ENCODE measurements at places on chromosomes 7 and 10. TPM values are rescaled to one million over a fixed set of nuclear protein-coding genes. Genes with fewer than 3 reads are reported as not detected.

DNA sequence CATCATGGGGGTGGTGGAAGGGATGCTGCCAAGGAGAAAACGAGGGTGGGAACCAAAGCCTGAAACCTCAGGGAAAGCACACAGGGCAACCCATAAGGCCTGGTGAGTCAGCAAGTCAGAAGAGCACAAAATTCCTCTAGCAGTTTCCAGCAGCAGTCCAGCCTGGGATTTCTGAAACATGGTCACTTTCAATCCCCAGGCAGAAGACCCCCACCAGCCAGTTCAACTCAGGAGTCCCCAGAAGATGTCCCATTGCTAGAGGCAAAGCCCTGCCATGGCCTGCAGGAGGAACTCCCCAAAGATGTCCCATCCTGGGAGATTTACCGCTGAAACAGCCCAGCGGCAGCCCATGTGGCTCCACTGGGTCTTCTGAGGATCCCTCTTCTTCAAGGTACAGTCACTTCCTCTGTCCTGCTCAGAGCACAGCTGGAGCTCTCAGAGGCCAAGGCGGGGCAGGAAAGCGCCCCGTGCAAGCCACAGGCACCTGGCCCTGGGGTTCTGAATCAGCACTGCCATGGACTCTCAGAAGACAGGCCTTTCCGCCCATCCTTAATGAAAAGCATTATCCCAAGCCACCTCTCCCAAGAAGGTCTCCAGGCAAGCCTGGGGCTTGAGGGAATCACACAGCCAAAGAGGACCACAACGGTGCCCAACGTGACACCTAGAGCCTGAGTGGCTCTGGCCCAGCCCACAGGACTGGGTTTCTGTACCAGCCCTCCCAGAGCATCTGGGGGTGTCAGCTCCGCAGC is 196.9 kb downstream of the GRID1 start:
- no peaks in the 10 kb centered on the region for H3K27me3 ChIP-seq
- H3K27ac ChIP-seq, result no peak overlapping the region
- no peaks in the 10 kb centered on the region for H3K4me1 ChIP-seq
- H3K4me3 ChIP-seq, result no peak overlapping the region

Gene ZNF33A
- polyA plus RNA-seq, result 40.4 TPM

Gene KLLN
- 1.3 TPM for polyA plus RNA-seq

Gene HOXA9
- 1.4 TPM for polyA plus RNA-seq

DNA sequence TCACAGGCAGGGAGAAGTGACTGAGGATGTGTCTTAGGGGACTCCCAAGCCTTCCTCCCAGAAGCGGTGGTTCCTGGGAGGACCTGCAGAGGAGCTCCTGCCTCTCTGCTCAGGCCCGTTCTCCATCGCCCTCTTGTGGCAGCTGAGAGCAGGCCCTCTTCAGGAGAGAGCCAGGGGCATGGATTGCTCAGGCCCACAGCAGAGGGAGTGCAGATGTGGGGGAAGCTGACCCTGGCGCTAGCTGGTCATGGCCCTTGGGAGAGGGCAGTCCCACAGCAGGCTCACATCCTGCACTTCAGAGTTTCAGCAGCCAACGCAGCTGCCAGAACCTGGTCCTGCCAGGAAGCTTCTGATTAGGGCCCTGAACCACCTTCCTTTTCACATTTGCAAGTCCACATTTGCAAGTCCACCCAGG is 94.8 kb upstream of the TARP start:
- no peaks in the 10 kb centered on the region for H3K27me3 ChIP-seq
- peak overlapping the region; percentile 55 for H3K27ac ChIP-seq

- no peaks in the 10 kb centered on the region for H3K36me3 ChIP-seq
- peak; percentile 80 for DNase-seq
- no peaks in the 10 kb centered on the region for H3K4me1 ChIP-seq
Measured at GRCh38 chr7:95246831-95247370, 77.4 kb downstream of the PON1 start.

Gene TMEM209
- polyA plus RNA-seq, result 20.3 TPM

Gene VAX1
- polyA plus RNA-seq, result not detected

Gene JMJD1C
- polyA plus RNA-seq, result 98.7 TPM

Gene DDX56
- 76.8 TPM for polyA plus RNA-seq

- no peaks in the 10 kb centered on the region for H3K36me3 ChIP-seq
- H3K27me3 ChIP-seq, result no peaks in the 10 kb centered on the region
- no peak overlapping the region for H3K27ac ChIP-seq
- no peaks in the 10 kb centered on the region for H3K4me1 ChIP-seq
- H3K4me3 ChIP-seq, result no peak overlapping the region
Measured at GRCh38 chr7:148540041-148540738, 50.4 kb upstream of the C7orf33 start.

Measured in left lung (tissue), 14 donors.